ENCODE measurements at places on chromosomes 13 and 19. TPM values are rescaled to one million over a fixed set of nuclear protein-coding genes. Genes with fewer than 3 reads are reported as not detected.

WDR87 gene
- not detected for total RNA-seq

ZNF667 gene
- total RNA-seq = 5.4 TPM

CYP2S1 gene
- total RNA-seq = 3.3 TPM

SPRED3 gene
- 2.0 TPM for total RNA-seq

ZNF175 gene
- total RNA-seq = 3.0 TPM

TMEM255B gene
- 0.63 TPM for total RNA-seq

EDDM13 gene
- total RNA-seq = not detected

CAPN12 gene
- total RNA-seq = 0.26 TPM

ZNF181 gene
- total RNA-seq = 12.9 TPM

FGF22 gene
- 0.16 TPM for total RNA-seq

SERTM1 gene
- not detected for total RNA-seq

CACNA1A gene
- 25.3 TPM for total RNA-seq

COL4A2 gene
- 53.9 TPM for total RNA-seq

C19orf38 gene
- total RNA-seq = 1.2 TPM

IL17D gene
- 1.4 TPM for total RNA-seq

KLK12 gene
- not detected for total RNA-seq

UBA52 gene
- 878 TPM for total RNA-seq

FCAR gene
- not detected for total RNA-seq

ZNF835 gene
- not detected for total RNA-seq

PDE4C gene
- total RNA-seq = 2.9 TPM

LINGO3 gene
- total RNA-seq = not detected

CRX gene
- total RNA-seq = not detected

PTGER1 gene
- total RNA-seq = 6.6 TPM

ZNF546 gene
- 5.7 TPM for total RNA-seq

ZFP36 gene
- 2.4 TPM for total RNA-seq

CEACAM7 gene
- total RNA-seq = not detected

KHSRP gene
- 71.3 TPM for total RNA-seq

DACH1 gene
- total RNA-seq = under 0.01 TPM

LIPE gene
- total RNA-seq = 1.1 TPM

LRRC63 gene
- under 0.01 TPM for total RNA-seq

TRMT1 gene
- total RNA-seq = 22.5 TPM

NKPD1 gene
- total RNA-seq = 0.52 TPM

SULT2A1 gene
- not detected for total RNA-seq

SUGP2 gene
- 26.0 TPM for total RNA-seq

COMP gene
- 1.3 TPM for total RNA-seq

MTUS2 gene
- 0.17 TPM for total RNA-seq

MIPEP gene
- 65.4 TPM for total RNA-seq

RASIP1 gene
- total RNA-seq = 1.4 TPM

POMP gene
- 41.7 TPM for total RNA-seq

TEX29 gene
- total RNA-seq = 0.17 TPM

SCEL gene
- total RNA-seq = 0.09 TPM

LENG9 gene
- total RNA-seq = 9.3 TPM

MEDAG gene
- total RNA-seq = 137 TPM

CD79A gene
- total RNA-seq = not detected

CGB1 gene
- not detected for total RNA-seq

SIGLEC5 gene
- not detected for total RNA-seq

ZNF728 gene
- total RNA-seq = 0.16 TPM

ZNF805 gene
- total RNA-seq = 29.2 TPM

KIR3DL2 gene
- total RNA-seq = not detected

PCSK4 gene
- total RNA-seq = 0.95 TPM

All from bronchial smooth muscle cell (primary cell).